ENCODE measurements at places on chromosomes 2 and 18. TPM values are rescaled to one million over a fixed set of nuclear protein-coding genes. Genes with fewer than 3 reads are reported as not detected.

Gene ABHD1
- total RNA-seq = not detected

Gene HAAO
- total RNA-seq = 1.3 TPM

Gene ANKRD29
- total RNA-seq = 0.70 TPM

Gene MATN3
- total RNA-seq = 13.3 TPM

Gene GALNT13
- 2.0 TPM for total RNA-seq

Gene RAD51AP2
- 0.10 TPM for total RNA-seq

Gene SLC9A4
- 0.07 TPM for total RNA-seq

Gene TXNDC2
- 0.07 TPM for total RNA-seq

Gene IGFBP2
- total RNA-seq = 944 TPM

Gene PSMA8
- not detected for total RNA-seq

Gene STRN
- total RNA-seq = 24.2 TPM

Gene SCTR
- total RNA-seq = not detected

Gene HS6ST1
- total RNA-seq = 20.9 TPM

Gene RASGRP3
- 2.0 TPM for total RNA-seq

- no peak for DNase-seq
Observed at GRCh38 chr2:73920577-73921545, 5.8 kb upstream of the DGUOK start.

DNA sequence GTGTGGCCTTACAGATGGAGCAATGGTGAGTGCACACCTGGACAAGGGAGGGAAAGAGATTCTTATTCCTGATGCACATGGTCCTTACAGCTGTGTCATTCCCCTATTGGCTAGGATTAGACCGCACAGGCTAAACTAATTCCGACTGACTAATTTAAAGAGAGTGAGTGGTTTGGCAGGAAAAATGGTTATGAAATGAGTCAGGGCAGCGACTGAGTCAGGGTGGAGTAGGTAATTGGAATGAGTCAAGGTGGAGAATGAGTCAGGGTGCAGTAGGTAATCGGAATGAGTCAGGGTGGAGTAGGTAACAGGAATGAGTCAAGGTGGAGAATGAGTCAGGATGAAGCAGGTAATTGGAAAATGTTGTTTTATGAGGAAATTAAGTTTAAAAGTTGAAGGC, 1353.7 kb upstream of the LRRTM1 start:
- peak; percentile 16 for DNase-seq

GRCh38 chr18:78980279-78980771, 707 bp downstream of the SALL3 start:
- DNase-seq = no peak

DNA sequence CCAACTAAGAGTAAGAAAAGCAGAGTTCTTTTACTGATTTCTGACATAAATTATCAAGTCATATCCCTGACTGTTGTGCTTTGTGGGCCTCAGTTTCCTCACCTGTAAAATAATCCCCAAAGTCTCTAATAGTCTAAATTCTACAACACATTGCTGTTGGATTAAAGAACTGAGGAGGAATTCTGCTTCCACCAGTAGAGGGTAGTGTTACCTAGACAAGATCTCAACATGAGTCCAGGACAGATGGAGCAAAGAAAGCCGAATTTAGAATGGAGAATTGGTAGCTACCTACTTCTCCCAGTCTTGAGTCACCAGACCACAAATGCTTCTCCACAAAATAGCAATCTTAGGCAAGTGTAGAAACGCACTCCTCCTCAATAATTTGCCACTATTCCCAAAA, 462.5 kb upstream of the FSHR start:
- peak; percentile 1 for DNase-seq

GRCh38 chr18:54127759-54128378, 96.6 kb downstream of the MBD2 start:
- DNase-seq = no peak

GRCh38 chr2:11503354-11503927, 30.4 kb upstream of the GREB1 start:
- no peak for DNase-seq

DNA sequence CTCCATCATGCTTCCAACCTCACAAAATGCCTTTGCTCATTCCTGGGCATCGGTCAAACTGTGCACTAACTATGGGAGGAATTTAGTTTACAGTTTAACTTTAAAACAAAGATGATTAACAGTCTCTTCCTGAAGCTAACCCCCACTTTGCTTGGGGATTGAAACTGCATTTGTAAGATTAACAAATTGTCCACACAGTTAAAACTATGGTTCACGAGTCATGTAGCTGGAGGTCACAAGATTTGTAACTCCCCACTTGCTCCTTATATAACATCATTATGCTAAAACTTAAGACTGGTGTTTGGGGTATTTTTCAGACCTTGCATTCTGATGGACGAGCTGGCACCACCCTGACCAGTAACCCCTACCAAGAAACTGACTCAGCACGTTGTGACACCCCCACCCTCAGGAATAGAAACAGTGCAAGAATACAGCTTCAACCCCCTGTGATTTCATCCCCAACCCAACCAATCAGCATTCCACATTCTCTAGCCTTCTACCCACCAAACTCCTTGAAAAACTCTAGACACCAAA, 252.3 kb downstream of the MBD5 start:
- DNase-seq = peak; percentile 30

- no peak for DNase-seq
Observed at GRCh38 chr2:63056107-63057050, 5.7 kb downstream of the OTX1 start.

GRCh38 chr2:141021109-141021508, 1109.7 kb downstream of the LRP1B start:
- DNase-seq = peak; percentile 79

- peak; percentile 6 for DNase-seq
Observed at GRCh38 chr2:101036562-101036961, 34.5 kb downstream of the RPL31 start.

DNA sequence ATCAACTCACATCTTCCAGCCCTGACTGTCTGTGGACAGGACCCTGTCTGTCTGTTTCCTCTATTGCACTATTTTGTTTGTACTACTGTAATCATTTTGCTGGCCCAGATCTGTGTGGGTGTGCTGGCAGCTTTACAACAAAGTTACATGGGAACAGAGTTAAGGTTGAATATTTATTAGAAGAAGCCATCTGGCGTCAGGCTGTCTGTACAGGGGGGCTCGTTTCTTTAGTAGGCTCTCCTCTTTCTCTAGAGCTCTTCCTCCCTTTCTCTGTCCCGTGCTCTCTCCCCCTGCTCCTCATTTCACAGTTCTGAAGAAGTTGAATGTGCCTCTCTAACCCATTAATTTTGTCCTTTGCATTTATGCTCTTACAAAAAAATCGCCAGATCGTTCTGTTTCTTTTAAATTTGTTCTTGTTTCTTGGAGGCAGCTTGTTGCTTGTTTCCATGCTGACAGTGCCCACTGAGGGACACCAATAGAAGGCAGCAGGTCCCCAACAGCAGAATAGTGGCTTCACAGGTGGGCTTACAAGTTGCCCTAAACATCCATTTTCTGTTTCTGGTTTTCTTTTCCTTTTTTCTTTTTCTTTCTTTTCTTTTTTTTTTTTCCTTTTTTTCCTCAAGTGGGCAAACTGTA, 315.2 kb upstream of the ZEB2 start:
- DNase-seq = peak; percentile 73

DNA sequence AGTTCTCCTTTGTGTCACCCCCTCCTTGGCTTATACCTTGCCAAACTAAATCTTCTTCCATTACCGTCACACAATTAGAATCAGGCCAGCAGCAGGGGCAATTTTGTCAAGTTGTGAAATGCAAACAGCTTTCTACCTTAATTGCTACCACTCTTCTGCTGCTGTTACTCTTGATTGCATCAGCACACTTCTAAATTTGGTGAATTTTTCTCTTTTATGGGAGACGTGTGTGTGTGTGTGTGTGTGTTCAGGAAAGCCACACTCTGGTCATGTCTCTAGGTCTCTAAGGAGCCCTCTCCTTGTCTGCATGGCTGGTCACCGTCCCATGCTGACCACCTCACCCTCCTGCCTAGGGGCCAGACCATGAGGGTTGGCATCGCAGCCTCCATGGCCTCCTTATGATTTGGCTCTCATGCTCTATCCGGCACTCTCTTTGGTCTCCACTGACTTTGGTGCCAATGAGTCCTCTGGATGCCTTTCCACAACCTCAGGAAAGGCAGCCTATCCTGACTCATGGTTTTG, 87.7 kb downstream of the GATA6 start:
- DNase-seq = no peak

DNA sequence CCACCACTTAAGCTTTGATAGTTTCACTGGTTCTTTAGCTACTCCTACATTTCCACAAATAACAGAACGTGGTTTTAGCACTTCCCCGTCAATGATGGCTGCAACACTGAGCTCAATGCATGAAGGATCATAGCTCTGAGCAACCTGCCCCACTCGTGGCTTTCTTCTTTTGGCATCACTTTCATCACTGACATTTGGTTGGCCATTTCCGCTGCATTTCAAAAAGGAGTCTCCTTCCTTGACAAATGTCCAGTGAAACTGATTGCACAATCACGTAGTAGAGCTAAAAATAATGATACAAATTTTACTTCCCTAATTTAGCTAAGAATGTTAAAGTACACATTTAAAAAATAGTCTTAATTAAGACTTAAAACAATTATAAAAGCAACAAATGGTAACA, 205.2 kb upstream of the HDAC4 start:
- DNase-seq = no peak

DNA sequence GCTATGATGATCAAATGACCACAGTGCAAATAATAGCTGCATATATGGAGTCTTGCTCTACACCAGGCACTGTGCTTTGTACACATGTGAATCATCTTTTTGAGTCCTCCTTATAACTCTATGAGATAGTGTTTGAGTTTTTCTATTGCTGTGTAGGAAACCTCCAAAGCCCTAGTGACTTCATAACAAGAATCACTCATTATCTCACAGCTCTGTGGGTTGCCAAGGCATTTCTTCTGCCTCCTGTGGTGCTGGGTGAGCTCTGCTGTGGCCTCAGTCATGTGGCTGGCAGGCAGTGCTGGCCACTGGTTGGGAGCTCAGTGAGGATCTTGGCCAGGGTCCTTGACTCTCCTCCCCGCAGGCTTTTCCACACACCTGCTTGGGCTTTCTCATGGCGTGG, 153.4 kb downstream of the CAPN13 start:
- peak; percentile 77 for DNase-seq

GRCh38 chr18:37179384-37179783, 350.5 kb downstream of the KIAA1328 start:
- DNase-seq = no peak

- DNase-seq = no peak
Observed at GRCh38 chr18:37409878-37410277, 155.7 kb downstream of the CELF4 start.

- no peak for DNase-seq
Observed at GRCh38 chr18:48442761-48443160, 33.6 kb upstream of the ZBTB7C start.

DNA sequence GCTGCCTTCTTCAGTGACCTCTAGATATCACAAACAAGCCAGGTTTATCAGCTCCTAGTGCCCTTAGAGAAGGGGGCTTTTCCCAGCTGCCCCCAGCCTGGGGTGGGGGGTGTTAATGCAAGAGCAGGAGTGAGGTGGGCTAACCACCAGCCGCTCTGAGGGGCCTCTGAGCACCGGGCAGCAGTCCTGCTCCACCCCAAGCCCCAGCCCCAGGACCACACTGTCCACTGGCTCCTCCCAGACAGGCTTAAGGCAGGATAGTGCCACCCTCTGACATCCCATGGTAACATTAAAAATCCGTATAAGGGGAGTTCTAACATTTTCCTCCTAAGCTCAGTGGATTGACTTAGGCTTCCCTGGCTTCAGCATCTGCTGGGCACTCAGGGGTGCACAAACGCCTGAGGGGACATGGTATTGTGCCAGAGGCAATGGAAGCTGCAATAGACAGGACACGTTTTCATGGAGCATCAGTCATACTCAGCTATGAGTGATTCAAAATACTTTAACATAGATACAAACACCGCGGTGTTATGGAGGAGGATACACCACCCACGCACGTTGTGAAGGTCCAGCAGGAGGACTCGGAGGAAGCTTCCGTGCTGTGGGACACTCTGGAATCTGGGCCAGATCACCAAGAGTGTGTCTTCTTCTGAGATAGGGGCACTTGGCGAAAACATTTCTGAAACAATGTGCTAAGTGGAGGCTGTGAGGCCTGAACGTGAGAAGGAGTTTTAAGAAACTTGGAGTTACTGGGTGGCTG, 112.7 kb upstream of the EPC2 start:
- no peak for DNase-seq

DNA sequence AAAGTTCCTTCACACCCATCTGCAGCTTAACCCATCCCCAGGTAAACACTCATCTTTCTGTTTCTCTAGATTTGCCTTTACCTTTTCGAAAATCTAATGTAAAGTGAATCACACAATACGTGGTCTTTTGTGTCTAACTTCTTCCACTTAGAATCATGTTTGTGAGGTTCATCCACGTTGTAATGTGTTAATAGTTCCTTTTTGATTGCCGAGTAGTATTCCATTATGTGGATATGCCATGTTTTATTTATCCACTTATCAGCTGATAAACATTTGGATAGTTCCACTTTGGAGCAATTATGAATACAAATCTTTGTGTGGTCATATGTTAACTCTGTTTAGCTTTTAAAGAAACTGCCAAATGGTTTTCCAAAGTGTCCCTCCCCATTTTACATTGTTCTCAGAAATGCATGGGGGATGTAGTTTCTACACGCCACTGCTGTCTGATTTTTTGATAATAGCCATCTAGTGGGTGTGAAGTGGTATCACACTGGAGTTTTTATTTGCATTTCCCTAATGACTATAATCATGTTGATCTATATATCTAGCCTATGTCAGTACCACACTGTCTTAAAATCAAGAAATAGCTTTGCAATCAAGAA, 22.3 kb downstream of the PECR start:
- DNase-seq = no peak

- DNase-seq = peak; percentile 54
Observed at GRCh38 chr2:27509326-27509725, 12.7 kb downstream of the GCKR start.

- DNase-seq = no peak
Observed at GRCh38 chr18:38756436-38756835, 1190.8 kb upstream of the CELF4 start.

GRCh38 chr2:196322973-196323810, 151.8 kb upstream of the STK17B start:
- peak; percentile 69 for DNase-seq

DNA sequence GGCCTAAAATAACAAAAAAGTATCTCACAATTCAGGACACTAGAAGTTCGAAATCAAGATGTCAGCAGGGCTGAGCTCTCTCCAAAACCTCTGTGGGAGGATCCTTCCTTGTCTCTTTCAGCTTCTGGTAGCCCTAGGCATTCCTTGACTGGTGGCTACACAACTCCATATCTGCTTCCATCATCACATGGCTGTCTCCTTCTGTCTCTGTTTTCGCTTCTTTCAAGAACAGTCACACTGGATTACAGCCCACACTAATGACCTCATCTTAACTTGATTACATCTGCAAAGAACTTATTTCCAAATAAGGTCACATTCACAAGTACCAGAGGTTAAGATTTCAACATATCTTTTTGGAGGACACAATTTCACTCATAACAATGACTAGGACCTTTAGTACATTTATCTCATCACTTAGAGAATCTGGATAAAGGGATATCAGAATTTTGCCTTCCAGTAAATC, 275.2 kb downstream of the IRS1 start:
- DNase-seq = peak; percentile 82

DNA sequence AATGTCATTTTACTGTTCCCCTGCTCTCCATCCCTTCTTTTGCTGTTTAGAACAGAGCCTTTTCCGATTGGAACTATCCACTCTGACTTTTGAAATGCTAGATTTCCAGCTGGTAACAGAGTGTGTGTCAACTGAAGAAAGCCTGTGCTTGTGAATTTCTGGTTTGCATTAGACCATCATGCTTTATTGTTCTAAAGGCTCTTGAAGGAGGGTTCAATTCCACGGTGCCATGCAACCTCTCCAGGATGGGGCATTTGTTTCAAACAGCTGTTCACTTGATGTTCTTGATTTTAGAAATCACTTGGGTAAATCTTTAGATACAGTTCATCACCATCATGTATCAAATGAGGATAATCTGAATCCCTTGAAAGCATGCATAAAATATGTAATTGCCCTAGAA, 156.7 kb downstream of the QPCT start:
- DNase-seq = no peak
